Mesendoderm (in vitro differentiated cells): ENCODE measurements at places on chromosomes 12 and 14.

- DNase-seq = no peak
Observed at GRCh38 chr12:67446716-67447115, 177.6 kb downstream of the CAND1 start.

- DNase-seq = no peak
Observed at GRCh38 chr14:78618368-78618767, 448.2 kb downstream of the NRXN3 start.

GRCh38 chr12:109345428-109345827 is 2.3 kb upstream of the MYO1H start:
- DNase-seq = no peak

DNA sequence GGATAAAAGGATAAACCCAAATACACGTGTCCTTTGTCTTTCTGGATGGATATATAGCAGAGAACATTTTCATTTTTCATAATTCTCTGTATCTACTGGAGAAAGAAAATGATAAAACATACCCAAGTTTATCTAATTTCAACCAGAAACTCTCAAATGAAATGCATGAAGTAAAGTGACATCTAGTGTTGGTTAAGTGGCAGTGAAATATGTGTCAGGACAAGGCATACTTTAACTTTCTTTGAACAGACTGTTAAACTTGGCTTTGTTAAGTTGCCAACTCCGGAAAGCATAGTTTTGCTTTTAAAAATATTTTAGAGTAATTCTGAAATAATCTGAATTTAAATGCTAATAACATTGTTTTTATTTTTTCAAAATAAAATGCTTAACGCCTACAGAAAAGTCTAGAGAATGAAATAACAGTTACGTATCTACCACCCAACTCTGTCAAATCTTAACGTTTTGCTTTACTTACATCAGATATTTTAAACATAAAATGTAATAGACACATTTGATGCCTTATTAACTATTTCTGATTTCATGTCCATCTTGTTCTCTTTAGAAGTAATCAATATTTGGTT is 25.2 kb upstream of the NTN4 start:
- DNase-seq = peak; percentile 39

DNA sequence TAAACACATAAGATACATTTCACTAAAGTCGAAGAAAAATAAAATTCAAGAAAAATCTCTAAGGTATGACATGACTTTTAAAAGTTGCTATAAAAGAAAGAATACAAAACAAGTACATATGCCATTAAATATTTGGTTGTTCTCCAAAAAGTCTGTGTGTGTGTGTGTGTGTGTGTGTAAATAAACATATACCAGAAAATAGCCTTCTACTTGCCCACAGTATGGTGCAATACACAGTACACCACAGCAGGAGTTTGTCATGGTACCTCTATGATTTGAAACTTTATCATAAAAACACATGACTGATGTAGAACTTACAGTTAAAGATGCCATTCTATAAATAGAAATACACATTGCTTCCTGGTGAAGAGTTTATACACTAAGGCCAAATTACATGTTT is 692.7 kb upstream of the MGAT4C start:
- DNase-seq = no peak

- no peak for DNase-seq
Observed at GRCh38 chr12:6618483-6619225, 11.5 kb upstream of the CHD4 start.

- no peak for DNase-seq
Observed at GRCh38 chr14:104103061-104103445, 17.6 kb downstream of the ASPG start.

- DNase-seq = peak; percentile 20
Observed at GRCh38 chr14:31205681-31206535, 1.7 kb downstream of the HECTD1 start.

DNA sequence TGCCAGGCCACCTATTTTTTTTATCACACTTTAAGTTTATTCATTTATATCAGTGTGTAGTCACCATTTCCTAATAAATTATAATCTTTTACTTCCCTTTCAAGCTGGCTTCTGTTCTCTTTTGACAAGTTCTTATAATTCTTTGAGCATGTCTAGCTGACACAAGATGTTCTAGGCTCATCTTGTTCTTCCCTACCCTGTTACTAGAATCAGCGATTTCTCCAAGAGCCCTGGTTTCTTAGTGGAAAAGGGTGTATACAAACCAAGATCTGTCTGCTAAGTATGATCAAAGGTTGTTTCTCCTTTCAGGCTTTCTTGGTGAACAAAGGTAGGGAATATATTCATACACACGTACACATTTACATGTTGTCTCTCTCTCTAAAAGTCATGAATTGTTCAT is 51.0 kb downstream of the FGD4 start:
- DNase-seq = no peak

GRCh38 chr12:56836317-56836716 is 73.2 kb downstream of the HSD17B6 start:
- DNase-seq = peak; percentile 32

DNA sequence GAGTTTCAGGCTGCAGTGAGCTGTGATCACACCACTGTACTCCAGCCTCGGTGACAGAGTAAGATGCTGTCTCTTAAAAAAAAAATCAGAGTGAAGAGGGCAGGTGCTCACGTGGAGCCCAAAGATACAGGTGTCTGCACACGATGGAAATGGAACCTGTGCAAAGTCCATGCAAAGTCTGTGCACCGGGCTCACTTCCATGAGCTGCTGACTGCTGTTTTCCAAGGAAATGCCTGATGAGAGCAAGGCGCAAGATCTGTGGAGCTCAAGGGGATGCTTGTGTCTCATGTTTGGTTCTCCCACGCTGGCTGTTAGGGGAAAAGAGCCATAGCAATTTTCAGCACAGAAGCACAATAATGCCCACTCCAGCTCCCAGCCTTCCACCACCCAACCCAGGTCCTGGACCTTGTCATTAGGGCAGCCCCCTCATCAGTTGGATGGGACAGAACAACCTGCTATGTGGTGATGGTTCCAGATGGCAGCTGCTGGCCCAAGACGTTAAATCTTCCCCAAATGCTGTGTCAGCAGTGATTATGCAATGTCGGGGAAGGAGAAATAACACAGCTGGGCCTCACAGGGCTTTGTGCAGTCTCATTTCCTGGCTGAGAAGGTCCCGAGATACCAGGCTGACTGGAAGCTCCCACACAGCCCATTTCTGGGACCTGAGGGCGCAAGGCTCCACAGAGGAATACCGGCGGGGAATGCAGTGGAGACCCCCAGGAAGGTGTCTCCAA is 27.9 kb upstream of the DICER1 start:
- no peak for DNase-seq

DNA sequence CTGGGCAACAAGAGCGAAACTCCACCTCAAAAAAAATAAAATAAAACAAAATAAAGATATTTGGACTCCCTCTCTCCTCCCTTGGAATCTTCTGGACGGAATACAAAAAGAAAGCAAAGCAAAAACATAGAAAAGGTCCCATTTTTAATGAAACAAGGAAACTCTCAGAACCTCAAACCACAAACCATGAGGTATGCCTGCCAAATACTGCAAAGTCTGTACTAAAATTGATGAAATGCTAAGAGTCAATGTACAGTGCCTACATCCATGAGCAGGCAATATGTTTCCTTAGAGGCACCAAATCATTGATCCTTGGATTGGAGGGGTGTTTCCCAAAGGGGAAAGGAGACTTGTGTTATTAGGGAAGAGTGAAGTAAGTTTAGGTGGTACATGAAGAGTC is 8.2 kb upstream of the RPS6KA5 start:
- DNase-seq = no peak

GRCh38 chr12:27907766-27908165 is 64.8 kb downstream of the PTHLH start:
- no peak for DNase-seq

- DNase-seq = peak; percentile 49
Observed at GRCh38 chr12:12983420-12984035, 16.5 kb downstream of the HEBP1 start.

DNA sequence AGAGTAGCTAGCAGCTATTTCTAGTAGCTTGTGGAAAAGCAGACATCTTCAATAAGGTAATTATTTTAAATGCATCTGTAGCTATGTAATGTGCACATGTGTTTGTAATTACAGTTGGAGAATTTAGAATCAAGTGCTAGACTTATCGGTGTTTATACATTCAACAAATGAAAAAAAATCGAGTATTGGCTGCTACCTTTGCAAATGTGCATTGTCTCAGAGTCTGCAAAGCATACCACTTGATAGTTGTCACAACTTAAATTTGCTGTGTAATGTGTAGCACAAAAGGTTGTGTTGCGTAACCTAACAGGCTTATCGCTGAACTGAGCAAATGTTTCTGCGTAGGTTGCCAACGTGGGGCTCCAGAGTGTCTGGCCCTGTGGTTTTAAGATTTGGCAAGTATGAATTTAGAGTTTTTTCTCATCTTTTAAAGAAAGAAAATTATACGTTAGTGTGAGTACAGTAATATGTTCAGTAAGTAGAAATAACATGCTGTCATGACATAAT is 44.3 kb downstream of the TMTC2 start:
- no peak for DNase-seq

DNA sequence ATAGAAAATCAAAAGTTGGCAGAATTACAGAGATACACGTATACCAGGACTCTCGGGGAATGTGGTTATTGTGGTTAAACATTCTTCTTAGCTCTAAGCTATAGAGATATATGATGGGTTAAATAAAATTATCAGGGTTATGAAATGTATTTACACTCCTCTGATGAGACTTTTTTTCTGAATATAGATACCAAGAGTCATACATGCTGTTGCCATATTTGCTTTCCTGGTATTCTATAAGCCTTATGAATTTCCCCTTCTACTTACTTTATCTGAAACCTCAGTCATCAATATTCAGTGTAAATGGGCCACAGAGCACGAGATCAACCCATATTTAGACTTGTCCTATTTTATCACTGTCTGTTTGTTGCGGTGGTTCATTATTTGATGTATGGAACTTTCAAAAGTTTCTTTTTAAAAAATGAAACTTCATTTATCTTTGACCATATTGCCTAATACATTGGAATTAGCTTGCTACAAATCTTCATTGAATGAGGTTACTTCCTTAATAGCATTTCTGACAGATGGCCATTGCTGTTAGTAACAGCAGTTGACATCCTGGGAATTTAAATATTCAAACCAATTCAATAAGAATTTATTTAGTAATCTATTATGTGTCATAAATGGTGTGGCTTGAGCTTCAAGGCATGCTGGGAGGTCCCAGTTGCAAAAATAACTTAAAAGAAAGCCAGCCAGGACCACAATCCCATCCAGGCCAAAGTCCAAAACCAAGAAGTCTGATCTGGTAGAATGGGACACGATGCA is 393.5 kb downstream of the PCNX1 start:
- DNase-seq = no peak

GRCh38 chr12:107374161-107374840 is 281.0 kb upstream of the CRY1 start:
- peak; percentile 13 for DNase-seq

DNA sequence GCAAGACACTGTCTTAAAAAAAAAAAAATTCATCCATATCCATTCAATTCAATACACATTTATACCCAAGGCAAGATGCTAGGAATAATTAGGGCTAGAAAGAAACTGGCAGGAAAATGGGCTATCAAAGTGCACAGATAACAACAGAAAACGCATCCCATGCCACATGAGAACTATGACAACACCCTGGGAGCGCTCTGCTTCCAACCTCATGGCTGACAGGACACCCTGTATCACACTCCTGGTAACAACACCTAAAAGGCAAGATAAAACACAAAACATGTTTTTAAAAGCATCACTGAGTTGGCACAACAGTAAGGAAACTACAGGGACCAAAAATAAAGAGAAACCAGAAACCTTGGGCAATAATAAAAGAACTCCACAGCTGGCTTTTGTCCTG is 54.9 kb downstream of the ZFYVE21 start:
- DNase-seq = no peak

GRCh38 chr12:126856958-126857357 is 1410.0 kb upstream of the TMEM132C start:
- DNase-seq = peak; percentile 40

DNA sequence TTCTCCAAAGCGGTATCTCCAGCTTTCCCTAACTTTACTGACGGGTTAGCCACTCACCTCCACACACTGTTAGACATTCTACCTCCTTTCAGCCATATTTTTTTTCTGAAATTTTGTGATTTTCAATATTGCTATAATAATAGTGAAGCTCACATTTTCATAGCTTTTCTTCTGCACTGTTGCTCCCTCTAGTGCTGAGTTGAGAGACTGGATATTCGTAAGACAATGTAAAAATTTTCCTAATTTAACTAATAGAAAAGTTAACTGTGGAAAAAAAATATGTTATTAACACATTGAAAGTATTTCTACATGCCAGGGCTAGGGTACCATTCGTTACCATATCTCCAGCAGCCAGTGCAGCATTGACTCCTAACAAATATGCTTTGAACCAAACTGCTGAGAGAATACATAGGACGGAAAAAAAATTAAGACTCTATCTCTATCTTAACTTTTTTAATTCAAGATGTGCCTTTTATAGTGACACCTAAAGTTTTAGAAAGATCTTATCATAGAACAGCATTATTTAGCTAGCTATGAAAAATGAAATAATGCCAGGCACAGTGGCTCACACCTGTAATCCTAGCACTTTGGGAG is 48.7 kb upstream of the ABCC9 start:
- no peak for DNase-seq

- no peak for DNase-seq
Observed at GRCh38 chr14:72498646-72499045, 395.3 kb downstream of the DPF3 start.

GRCh38 chr12:49305762-49306510 is 11.0 kb downstream of the PRPH start:
- DNase-seq = no peak

DNA sequence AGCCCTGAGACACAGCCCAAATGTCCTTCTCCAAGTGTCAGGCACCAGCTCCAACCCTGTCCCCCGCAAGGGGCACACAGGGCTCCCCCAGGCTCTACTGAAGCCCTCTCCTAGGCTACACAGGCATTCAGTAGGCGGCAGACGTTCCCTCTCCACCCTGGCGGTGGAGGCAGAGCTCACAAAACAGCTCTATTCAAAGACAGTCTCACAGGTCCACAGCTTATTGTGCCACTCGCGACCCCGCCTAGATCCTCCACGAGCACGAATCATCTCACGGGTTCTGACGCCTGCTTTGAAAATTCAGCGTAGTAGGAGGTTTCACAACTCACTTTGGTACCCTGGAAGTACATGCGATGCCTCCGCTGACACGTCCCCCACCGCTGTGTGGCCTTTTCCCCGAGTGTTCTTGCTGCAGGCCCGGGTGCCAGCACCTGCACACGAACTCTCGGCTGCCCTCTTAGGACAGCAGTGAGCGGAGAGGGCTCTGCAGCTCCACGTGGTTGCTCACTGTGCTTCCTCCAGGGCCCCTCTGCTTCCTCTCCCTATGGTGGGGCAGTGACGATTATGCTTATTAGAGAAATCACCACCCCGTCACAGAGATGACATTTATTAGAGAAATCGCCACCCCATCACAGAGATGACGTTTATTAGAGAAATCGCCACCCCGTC is 78.5 kb downstream of the ADGRD1 start:
- no peak for DNase-seq
